ENCODE measurements at places on chromosomes 2 and 18.

GRCh38 chr2:102144128-102144527 is 1.6 kb downstream of the IL1R1 start:
- DNase-seq, result no peak

DNA sequence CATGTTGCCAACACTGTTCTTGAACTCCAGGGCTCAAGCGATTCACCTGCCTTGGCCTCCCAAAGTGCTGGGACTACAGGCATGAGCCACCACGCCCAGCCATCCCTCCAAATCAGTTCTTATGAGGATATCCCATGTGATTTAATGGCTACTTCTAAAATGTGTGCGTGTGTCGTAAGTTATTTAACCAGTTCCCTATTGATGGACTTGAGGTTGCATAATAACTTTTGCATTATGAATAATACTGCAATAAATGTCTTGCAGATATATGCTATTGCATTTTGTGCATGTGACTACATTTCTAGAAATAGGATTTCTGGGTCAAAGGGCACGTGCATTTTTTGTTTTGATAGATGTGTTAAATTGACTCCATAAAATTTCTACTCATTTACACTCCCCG is 19.0 kb downstream of the DIPK1C start:
- DNase-seq, result no peak

GRCh38 chr2:38966678-38967077 is 77.0 kb downstream of the ARHGEF33 start:
- no peak for DNase-seq

GRCh38 chr2:217294211-217294610 is 434.3 kb upstream of the TNP1 start:
- no peak for DNase-seq

DNA sequence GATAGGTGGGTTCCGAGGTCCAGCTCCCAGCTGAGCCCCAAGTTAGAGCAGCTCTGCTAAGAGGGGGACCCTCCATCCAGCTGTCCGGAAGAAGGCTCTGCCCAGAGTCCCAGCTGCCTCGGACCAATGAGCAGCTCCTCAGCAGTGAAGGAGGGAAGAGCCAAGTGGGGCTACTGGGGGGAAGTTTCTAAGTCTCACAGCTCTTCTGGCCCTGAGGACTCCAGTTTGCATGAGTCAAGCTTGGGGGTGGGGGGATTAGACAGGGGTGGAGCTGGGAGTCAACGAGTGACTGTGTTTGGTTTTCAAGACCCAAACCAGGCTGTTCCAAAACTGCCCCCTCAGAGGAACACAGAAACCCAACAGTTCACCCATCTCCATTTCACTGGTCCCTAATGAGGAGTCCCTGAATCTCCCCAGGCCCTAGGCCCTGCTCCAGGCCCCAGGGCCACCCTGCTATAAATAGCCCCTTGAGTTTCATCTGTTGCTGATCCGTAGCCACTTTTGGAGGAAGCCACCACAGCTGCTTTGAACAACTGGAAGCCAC is 100.9 kb downstream of the TNS1 start:
- DNase-seq, result no peak

GRCh38 chr2:203820969-203821368 is 46.6 kb upstream of the CTLA4 start:
- DNase-seq, result no peak

- DNase-seq, result peak; percentile 94
These were observed 16.1 kb downstream of the ACOXL start for GRCh38 chr2:110748489-110748867.

DNA sequence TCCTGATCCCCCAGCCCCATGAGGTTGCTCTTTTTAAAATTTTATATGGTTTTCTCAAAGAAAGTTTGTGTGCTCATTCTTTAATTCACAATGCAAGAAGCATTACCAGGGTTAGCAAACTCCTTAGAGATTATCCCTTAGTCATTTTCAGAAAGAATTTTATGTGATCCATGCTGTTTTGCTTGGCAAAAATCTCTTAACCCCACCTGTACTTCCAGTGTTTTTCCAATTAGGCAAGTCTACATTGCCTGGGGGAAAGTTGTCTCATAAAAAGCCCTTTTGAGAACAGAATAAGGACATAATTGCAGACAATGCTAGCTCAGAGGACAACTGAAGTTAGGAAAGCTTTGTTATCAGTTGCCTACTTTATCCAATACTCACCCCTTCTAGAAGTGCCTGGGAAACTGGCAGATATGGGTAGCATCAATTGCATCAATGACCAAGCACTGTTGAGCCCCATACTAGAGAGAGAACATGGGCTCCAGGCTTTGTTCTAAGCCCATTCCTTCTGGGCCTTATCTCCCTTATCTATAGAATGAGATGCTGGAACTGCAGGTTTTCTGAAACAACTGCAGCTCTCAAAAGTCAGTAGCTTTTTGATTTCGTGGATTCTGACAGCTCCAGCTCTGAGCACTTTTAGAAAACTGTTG is 265.9 kb upstream of the SPHKAP start:
- DNase-seq, result no peak

GRCh38 chr2:55395724-55396605 is 23.7 kb downstream of the CCDC88A start:
- no peak for DNase-seq

DNA sequence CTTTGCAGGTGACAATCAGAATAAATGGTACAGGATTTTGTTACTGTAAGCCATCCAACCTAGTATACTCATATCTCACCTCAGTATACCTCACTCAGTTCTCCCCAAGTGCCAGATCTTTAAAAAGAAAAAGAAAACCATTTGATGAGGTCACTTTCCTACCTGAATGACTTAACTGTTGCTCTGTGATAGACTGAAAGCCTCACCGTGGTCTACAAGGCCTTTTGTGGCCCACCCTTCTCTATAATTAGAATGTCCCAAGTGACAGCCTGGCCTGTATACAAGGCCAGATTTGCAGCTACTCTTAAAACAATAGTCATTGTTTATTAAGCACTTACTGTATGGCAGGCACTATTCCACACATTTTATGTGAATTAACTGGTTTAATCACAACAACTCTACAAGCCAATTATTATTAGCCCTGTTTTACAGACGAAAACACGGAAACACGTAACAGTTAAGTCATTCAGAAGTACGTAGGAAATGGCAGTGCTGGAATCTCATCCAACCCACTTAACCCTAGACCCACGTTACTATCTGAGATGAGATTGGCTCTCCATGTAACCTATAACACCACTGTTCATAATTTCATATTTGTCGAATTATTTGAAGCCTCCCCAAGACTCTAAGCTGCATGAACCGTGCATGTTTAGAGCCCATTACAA is 28.3 kb downstream of the PKP4 start:
- DNase-seq, result no peak

DNA sequence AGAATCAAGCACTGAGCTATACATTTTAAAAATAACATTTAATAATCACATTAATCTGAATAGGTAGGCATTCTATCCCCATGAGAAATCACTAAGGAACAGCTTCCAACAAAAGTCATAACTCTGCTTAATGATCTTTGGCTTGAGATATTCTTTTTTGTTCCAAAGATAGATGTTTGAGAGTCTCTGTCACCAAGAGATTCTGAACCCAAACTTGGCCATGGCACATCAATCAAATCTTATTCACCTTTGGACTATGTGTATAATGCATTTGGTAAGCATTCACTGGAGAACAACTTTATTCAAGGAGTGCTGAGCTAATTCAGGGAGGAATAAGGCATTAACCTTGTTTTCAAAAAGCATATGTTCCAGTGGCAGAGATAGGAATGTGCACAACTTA is 743.3 kb downstream of the SLC4A3 start:
- DNase-seq, result no peak

- no peak for DNase-seq
These were observed 10.2 kb upstream of the SP9 start for GRCh38 chr2:174324530-174324929.

DNA sequence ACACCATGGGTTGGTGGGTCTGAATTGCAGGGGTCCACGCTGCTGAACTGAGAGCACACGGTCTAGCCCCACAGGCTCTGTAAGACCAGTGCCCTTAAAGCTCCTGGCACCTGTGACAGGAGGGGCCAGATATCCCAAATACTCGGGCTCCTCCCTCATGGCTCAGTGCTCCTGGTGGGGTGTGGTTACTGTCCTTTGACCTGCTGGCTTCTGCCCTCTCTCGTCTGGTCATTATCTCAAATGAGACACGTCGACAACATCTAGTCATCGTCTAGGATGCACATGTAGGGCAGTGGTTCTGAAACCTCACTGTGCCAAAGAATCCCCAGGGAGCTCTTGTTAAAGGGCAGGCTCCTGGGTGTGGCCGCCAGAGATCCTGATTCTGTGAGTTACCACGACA is 258.4 kb downstream of the LOXHD1 start:
- no peak for DNase-seq

- no peak for DNase-seq
These were observed 21.3 kb downstream of the COMMD1 start for GRCh38 chr2:61926531-61927477.

- DNase-seq, result no peak
These were observed 5.6 kb downstream of the HNRNPLL start for GRCh38 chr2:38597115-38597514.

DNA sequence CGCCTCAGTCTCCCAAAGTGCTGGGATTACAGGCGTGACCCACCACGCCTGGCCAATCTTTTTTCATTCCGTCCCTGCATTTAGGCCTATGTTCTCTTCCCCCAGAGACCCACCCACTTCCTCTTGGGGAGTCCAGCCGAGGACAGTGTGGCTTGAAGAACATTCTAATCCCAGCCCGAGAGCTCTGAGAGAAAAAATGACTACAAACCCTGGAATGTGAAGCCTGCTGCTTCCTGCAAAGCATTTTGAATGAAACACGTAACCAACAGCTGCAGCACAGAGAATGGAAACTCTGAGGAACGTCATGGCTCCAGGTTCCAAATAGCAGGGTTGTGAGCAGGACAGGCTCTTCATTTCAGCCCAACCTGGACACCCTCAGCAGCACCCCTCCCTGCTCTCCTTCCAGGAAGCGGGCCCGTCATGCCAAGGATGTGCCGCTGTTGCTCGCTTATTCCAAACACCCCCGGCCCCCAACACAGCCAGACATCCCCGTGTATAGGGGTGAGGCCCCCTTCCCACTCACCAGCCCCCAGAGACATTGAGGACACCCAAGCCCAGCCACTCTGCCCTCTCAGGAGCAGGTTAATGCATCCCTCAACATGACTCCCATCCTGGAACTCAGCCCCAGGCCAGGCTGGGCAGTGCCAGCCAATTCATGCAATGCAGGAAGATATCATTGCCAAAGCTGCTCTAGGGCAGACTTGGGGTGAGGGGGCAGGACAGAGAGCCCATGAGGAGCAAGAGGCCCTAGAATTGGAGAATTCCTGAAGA is 139.8 kb downstream of the ZFP36L2 start:
- no peak for DNase-seq

- DNase-seq, result no peak
These were observed 301.8 kb downstream of the SP3 start for GRCh38 chr2:173663353-173663752.

DNA sequence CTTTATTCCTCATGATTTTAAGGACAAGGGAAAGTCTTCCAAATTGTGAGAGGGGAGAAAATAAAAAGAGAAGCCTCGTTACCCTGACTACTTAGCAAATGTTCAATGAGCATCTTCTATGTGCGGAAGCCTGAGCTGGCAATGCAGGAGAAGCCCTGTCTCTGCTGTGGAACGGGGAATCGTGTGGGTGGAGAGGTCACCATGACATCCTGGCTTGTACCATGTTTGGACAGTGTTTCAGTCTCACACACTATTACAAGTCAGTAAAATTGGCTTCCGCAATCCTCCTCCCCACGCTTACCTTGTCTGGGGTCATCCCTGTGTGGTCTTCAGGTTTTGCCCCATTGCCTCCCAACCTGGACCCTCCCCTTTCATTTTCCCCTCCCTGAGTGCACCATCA is 65.0 kb upstream of the PPM1B start:
- no peak for DNase-seq

DNA sequence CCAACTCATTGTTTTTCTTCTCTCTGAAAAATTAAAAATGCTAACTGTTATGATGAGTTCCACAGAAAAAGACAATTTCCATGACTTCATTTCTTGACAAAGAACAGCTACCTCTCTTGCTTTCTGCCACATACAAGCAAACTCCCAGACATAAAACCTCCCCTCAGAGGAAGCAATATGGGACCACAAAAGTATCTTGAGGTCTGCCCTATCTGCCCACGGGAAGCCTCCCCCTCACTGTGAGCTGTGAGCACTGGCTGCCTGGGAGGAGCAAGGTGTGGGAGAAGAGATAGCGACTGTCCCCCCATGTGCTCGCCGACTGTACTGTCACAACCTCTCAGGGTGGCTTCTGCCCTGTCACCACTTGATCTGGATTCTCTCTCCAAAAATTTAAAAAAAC is 69.7 kb upstream of the NRP2 start:
- DNase-seq, result no peak

DNA sequence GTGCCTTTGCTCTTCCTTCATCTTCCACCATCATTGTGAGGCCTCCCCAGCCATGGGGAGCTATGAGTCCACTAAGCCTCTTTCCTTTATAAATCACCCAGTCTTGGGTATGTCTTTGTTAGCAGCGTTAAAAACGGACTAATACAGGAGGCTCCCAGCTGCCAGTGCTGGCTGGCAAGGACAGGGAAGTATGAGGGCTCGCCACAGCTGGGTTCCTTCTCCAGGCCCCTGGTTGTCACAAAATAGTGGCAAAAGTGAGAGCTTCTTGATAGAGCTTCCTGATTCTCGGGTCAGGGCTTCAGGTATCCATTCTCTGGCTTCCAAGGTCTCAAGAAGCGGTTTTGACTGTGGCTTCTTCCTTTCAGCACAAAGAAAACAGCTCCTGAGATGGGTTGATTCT is 85.0 kb downstream of the ZNF516 start:
- no peak for DNase-seq

DNA sequence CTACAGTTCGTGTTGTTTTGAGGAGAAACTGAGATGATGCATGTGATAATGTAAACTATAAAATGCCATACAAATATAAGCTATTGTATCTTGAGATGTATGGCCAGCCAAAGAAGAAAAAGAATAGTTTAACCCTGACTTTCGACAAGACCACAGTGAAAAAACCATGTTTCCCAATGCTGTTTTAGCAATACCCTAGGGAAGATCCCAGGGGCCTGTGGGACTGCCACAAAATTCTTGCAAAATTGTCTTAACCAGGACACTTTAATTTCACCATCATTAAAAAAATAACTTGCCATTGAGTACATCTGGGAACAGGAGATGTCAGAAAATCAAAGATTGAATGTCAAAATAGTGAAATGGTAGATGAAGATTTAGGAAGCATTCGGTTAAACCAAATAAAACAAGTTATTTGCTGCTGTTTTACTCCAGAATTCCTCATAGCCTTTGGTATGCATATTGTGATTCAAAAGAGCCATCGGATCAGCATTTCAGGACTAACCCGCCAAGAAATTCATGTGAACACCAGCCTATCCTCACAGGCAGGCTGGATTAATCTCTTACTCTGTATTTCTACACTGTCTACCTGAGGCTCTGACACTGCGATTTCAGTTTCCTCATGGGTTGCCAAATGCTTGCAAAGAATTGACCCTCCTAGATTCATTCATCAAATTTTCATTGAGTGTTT is 49.0 kb upstream of the SP3 start:
- DNase-seq, result no peak

DNA sequence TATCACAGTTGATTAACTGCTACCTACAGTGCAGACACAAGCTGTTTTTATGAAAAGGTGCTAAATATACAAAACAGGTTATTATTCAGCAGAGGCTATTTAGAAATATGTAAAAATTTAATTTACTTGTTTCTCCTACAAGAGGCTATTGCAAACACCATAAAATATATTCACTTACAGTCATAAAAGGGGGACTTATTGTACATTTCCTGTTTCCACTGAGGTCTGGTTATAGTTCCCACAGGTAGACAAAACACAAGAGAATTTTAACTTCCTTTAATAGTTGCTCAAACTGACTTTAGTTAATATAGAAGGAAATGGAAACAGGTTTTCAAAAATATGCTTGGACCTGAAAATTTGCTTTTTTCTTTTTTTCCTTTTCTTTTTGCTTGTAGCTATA is 40.0 kb upstream of the FRZB start:
- DNase-seq, result no peak

Measured in NCI-H146 (cell line).